ENCODE measurements at places on chromosomes 16 and 17.
A peak's percentile ranks its signal among the peaks of the same experiment; 100 is the strongest.

- DNase-seq = no peak
These were observed 2.9 kb downstream of the ATP6V0D1 start for GRCh38 chr16:67477960-67478554.

- DNase-seq = no peak
These were observed 53.7 kb upstream of the RPL38 start for GRCh38 chr17:74149597-74150427.

GRCh38 chr17:78979780-78980623 lies at the start of gene LGALS3BP:
Gene LGALS3BP (minus strand): TSS chr17:78979923. CDS start chr17:78977191, 2,732 bp downstream.
- DNase-seq = no peak

DNA sequence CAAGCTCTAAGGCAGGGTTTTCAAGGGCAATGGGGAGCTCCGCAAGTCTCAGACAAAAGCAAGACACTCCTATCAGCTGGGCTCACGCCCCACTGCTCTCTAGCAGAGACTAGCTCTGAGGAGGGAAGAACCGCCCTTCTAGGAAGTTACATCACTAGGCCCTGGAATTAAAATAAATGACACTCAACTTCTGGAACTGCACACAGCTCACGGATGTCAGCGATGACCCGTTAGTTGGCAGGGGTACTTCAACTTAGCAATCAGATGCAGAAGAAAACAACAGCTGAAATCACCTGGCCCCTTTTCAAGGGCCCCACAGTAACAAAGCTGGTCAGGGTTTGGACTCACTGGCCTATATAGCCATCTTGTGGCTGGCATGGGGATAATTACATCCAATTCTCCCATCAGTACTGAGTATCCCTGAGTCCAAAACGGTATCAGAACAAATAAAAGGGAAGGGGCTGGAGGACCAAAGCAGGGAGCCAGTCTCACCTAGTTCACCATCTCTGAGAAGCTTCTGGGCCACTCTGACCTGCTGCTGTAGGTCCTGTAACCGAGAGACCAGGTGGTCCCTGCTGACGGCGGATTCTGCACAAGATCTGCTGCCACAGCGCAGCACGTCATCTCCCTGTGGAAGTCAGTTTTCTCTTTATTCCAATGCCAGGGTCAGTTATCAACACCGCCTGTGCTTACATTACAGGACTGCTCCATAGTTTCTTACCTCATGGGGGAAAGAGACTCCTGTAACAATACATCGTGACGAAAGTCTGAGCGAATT lies 22.2 kb downstream of the SERPINF1 start:
- peak; percentile 56 for DNase-seq
